ENCODE measurements at places on chromosomes 11 and 22.

DNA sequence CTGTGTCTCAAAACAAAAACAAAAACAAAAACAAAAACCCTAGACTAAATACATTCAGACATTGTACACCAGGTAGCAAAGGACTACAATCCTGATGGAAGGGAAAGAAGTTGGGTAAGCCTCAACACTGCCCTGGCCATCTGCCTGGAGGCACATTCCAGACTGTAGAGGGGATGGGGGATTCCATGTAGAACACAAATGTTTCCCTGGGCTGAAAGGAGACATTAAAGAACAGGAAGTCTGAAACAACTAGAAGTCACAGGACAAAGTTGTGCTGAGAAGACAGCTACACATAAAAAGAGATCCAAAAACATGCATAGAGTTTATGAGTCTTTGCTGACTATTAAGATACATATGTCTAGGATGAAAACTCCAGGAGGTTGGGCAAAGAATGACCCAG, 83.9 kb downstream of the RRAS2 start:
- DNase-seq = no peak

- no peak for DNase-seq
These were observed 375.9 kb downstream of the GUCY1A2 start for GRCh38 chr11:106642331-106642730.

- DNase-seq = no peak
These were observed 32.9 kb downstream of the RBFOX2 start for GRCh38 chr22:35995772-35996171.

- DNase-seq = no peak
These were observed 5.3 kb upstream of the MALAT1 start for GRCh38 chr11:65493367-65494176.

- no peak for DNase-seq
These were observed 15.6 kb downstream of the GDPD5 start for GRCh38 chr11:75510004-75510722.

DNA sequence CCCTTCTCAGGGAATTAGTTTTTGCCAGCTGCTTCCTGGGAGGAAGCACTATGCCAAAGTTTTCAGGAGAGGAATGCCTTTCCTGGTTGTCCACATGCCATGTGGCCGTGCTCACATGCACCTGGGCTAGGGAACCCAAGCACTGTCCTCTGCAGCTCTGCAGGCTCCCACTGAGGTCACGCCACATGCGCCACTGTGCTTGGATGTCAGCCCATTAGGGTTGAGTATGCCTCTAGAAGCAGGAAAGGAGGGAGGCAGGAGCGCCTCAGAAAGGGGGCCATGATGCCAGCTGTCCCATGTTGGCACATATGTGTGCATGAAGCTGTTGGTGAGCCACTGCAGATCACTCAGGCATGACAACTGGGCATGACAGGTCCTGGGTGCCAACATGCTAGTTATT, 81.6 kb upstream of the SUSD2 start:
- DNase-seq = no peak
